ENCODE measurements at places on chromosomes 13 and 19. TPM values are rescaled to one million over a fixed set of nuclear protein-coding genes. Genes with fewer than 3 reads are reported as not detected.

INAFM1 gene
- 9.7 TPM for total RNA-seq

DNA sequence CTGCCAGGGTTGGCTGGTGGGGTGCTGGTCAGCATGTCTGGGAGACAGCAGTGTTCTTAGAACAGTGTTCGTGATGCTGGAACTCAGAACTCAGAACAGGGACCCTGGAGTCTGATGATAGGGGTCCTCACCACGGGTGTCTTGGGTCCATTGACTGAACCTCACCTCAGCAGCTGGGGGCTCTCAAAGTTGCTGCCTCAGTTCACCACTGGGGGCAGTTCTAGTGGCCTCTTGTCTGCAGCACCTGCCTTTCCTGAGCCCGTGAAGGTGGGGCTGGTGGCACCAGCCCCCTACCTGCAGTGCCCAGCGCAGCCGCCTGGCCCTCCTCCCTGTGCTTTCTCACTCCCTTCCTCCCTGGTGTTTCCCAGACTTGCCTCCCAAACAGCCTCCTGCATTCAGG is 28.5 kb downstream of the SAFB start:
- DNase-seq, result no peak

ZNF285 gene
- 8.8 TPM for total RNA-seq

DPF1 gene
- 0.35 TPM for total RNA-seq

GRCh38 chr13:99658261-99658991 is 157.2 kb downstream of the TM9SF2 start:
- peak; percentile 62 for DNase-seq

DNA sequence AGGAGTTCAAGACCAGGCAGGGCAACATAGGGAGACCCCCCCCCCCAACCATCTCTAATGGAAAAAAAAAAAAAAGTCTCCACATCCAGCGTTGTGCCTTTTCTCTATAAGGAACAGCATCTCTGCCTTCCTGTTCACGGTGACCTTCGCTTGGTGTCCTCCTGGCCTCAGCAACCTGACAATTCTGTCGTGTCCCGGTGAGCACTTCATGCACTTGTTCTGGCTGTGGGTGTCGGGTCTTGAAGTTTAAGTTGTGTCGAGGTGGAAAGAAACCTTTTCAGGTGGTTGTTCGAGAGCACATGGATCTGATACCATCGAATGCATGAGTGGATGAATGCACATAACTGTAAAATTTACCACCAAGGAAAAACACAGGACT is 594 bp downstream of the ZNF559 start:
- DNase-seq, result no peak

DNA sequence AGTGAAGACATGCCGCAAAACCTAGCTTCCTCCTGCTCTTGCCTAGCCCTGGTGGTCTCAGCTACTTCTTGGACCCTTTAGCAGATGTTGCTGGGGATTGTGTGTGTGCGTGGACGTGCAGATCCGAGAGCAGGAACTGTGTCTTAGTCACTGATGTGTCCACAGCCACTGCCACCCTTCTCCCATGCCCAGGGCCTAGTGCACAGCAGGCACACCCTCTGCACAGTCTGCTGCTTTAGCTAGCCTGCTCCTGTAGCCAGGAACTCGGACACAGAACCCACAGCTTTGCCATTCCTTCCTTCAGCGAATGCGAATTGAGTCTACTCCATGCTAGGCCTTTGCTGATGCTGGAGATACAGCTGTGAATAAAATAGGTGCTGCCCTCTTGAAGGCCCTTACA is 2.3 kb downstream of the CLPTM1 start:
- no peak for DNase-seq

KLK3 gene
- total RNA-seq, result not detected

- no peak for DNase-seq
These were observed 126.5 kb downstream of the NALCN start for GRCh38 chr13:101289764-101290163.

NRTN gene
- total RNA-seq, result not detected

- DNase-seq, result no peak
These were observed 133.3 kb upstream of the WASF3 start for GRCh38 chr13:26424181-26424580.

DNA sequence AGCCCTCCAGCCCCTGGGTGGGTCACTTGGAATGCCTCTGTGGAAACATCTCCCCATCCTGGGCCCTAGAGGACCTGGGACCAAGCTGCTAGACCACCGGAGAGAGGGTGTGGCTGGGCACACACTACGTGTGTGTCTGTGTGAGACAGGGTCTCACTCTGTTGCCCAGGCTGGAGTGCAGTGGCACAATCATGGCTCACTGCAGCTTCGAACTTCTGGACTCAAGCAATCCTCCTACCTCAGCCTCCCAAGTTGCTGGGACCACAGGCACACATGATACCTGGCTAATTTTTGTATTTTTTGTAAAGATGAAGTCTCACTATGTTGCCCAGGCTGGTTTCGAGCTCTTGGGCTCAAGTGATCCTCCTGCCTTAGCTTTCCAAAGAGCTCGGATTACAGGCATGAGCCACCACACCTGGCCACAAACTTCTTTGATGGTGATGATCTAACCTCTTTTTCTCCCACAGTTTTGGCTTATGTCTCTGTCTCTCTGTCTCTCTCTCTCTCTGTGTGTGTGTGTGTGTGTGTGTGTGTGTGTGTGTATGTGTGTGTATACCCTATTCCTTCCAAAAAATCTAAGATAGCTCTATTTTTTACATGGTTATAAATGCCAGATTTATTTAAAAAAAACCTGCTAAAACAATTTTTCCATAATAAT is 32.1 kb upstream of the SLC7A9 start:
- DNase-seq, result no peak

DNA sequence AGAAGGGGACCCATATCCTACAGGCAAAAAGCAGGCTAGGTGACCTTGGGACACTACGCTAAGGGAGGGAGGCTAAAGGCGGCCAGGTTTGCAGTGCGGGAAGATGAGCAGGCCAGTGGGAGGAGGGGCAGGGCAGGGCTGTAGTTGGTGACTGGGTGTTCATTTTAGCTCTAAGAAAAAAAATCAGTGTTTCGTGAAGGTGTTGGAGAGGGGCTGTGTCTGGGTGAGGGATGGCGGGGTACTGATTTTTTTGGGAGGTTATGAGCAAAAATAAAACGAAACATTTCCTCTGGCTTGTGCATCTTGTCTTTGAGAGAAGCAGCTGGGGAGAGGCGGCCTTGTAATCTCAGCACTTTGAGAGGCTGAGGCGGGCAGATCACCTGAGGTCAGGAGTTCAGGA is 4.3 kb upstream of the NUP62 start:
- no peak for DNase-seq

DNA sequence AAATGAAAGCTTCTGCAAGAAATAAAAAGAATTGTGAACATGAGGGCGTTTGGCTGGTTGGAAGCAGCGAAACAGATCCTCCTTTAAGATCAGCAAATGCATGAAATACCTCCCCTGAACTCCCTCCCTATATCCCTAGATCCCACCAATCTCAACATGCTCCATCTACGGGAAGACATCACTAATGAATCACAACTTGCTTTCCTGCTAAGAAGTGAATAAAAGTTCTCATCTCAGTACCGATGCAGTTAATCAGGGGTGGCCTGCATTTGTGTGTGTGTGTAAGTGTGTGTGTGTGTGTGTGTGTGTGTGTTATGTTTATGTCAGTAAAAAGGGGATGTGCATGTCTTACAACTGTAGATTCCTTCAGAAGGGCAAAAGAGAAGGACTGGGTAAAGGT is 238.7 kb downstream of the LIG4 start:
- DNase-seq, result no peak

- peak; percentile 85 for DNase-seq
These were observed 1.6 kb upstream of the ADAMTS10 start for GRCh38 chr19:8611877-8612806.

DNA sequence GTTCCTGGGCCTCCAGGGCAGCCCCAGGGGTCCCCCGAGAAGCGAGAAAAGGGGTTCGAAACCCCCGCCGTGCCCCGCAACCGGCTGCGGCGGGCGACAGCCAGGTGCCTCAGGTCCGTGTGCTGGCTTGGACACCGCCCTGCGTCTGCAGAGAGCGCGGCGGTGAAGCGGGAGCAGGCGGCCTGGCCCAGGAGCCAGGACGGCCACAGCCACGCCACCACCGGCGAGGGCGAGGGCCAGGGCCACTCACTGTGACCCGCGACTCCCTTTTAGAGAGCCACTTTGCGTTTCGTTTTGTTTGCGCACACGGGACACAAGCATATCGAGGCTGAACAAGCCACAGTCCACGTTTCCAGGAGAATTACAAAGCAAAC is 110.4 kb downstream of the CRYL1 start:
- DNase-seq, result no peak

CLEC4G gene
- total RNA-seq, result 0.34 TPM

DNA sequence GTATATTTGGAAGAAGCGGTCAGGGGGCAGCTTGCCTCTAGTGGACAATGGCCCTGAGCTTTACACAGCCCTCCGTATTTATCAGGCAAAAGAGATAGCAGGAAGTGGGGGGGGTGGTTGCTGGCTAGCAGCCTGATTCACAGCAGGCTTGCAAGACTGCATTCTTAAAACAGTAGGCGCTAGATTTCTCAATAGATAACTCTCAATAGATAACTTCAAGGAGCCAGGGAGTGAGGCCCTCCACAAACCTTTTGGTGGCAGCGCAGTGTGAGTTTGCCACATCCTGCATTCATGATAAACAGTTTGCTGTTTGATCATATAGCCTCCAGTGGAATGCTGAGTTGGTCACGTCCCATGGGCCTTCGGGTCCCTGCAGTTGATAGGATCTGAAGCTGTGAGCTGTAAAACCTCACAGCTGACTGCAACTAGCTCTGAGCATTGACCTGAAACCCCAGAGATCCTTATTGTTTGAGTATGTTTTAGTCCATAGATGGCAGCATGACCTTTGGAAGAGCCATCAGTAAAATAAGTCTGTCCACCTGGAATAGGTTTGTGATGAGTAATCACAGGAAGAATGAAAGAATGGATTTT is 12.2 kb downstream of the FPR3 start:
- DNase-seq, result no peak

DNA sequence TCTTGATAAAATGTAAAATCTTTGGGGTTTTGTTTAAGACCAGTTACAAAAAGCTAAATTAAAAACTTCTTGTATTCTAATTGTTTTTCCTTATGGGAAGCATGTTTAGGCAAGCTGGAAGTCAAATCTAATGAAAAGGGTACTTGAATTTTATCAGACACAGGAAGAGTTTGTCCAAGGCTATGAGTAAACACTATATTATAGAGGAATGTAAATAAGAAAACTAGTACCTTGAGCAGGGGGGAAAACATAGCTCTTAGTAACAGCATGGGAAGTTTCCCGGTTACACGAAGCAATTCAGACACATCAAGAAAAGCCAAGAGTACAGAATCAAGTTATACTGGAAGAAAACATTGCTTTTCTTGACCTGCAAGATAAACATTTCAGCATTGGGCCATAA is 19.8 kb upstream of the ZNF780A start:
- DNase-seq, result no peak

DNA sequence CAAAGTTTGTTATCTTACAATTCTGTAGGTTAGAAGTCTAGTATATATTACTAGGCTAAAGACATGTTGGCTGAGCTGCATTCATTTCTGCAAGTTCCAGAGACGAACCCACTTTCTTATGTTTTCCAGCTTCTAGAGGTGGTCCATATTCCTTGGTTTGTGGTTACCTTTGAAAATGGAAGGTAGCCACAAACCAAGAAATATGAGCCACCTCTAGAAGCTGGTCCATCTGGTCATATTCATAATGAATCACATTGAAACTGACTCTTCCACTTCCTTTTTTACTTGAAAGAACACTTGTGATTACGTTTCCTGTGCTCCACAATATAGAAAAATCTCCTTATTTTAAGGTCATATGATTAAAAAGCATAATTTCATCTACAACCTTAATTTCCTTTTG is 943.0 kb upstream of the PCDH9 start:
- no peak for DNase-seq

GRCh38 chr13:112916296-112916695 is 52.7 kb upstream of the MCF2L start:
- DNase-seq, result no peak

ETHE1 gene
- 16.7 TPM for total RNA-seq

DNA sequence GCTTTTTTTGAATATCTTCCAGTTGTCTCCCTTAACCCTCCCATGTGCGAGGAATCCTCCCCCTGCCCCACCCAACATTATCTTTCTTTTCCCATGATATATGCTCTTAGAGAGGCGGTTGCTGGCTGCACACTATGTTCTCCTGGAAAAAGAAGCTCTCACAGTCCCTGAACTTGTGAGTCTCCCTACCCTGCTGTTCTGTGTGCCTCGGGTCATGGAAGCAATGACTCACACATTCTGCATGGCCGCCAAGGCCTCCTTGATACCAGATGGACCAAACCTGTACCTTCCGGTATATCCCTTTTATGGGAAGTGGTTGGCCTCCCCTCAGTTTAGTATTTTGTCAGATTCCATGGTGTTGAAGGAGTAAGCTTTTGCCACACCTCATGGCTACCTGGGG is 705.4 kb downstream of the SLITRK6 start:
- peak; percentile 32 for DNase-seq

DNA sequence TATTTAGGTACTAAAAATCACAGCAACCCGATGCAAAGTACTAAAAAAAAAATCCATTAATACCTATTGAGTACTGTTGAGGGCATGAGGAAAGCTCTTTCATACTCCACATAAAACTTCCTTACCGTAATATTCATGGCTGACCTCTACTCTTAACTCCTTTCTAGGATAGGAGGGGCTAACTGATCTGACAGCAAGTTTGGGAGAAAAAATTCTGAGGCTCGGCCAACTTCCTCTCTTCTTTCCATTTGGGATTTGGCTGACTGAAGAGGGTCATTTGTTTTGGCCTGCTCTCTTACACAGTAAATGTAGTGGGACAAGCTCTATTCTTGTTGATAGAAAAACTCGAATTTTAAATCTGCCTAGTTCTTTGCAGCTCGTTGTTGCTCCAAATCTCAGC is 9.4 kb upstream of the USPL1 start:
- no peak for DNase-seq

CEACAM21 gene
- total RNA-seq, result 0.25 TPM

DNA sequence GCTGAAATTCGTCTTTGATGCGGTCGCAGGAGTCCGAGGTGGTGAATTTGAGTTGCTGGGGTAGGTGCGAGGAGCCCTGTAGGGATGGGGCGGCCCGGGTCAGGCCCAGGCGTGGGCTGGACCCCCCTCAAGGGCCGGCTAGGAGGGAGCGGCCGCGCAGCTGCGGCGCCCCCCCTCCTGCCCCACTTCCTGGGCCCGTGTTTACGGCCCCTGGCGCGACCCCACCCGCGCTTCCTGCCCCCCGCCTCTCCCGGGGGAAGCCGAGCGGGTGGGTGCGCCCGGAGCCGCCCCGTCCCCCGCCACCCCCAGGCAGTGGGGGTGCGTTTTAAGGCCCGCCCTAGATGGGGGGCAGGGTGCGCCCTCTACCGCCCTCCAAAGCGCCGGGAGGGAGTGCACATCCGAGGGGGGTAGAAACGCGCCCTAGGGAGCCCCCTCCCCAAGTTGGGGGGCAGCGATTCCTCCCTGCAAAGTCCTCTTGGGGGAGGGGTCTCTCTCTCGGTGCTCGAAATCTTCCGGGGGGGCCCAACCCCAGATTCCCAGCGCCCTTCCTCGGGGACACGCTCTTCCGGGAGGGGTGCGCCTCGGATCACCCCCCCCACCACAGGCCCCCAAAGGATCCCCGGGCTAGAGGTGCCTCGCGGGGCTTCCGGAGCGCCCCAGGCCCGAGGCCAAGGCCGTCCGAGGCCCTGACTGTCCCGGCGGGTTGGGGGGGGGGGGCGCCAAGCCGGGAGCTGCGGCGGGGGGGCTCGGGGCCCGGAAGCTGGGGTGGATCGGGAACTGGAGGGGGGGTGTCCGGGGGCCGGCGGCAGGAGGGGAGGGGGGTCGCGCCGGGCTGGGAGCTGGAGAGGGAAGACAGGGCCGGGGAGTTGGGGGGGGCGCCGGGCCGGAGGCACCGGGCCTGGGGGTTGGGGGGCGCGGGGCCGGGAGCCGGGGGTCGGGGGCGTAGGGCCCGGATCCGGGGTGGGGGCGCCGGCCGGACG is 823 bp downstream of the TLE5 start:
- peak; percentile 85 for DNase-seq

GRCh38 chr19:9934132-9934950 is 2.0 kb downstream of the OLFM2 start:
- DNase-seq, result peak; percentile 81
